ENCODE measurements at places on chromosomes 5 and 9.

GRCh38 chr9:92496396-92497176 is 14.3 kb upstream of the ASPN start:
- DNase-seq = no peak

GRCh38 chr9:11749396-11749795 is 943.8 kb upstream of the TYRP1 start:
- no peak for DNase-seq

GRCh38 chr9:133509179-133510083 is 15.3 kb downstream of the MYMK start:
- peak; percentile 38 for DNase-seq

- DNase-seq = no peak
Measured at GRCh38 chr9:20786807-20787206, 102.7 kb downstream of the FOCAD start.

DNA sequence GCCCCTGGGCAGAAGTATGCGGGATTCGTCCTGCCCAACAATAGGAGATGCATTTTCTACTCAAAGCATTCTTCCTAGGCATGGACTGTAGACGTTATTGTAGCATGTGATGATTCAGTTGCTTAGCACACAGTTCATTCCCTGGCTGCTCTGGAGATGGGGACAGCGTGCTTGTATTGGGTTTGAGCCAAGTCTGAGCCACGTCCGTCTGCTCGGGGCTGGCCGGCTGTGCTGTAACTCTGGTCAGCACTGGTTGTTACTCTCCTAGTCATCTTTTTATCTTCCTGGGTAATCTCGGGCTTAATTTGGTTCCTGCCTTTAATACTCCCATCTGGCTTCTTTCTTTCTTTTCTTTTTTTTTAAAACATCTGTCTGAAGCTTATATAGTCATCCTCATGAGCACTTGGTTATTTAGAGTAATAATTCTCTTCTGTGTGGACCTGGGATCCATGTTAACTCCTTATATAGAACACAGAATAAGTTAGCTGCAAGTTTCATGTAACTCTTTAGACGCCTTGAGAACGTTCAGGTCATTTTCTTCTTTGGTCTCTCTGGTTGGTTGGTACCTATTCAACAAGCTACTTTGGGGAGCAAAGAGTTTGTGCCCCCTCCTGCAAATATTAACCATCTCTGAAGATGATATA is 118.8 kb upstream of the RPS23 start:
- no peak for DNase-seq

DNA sequence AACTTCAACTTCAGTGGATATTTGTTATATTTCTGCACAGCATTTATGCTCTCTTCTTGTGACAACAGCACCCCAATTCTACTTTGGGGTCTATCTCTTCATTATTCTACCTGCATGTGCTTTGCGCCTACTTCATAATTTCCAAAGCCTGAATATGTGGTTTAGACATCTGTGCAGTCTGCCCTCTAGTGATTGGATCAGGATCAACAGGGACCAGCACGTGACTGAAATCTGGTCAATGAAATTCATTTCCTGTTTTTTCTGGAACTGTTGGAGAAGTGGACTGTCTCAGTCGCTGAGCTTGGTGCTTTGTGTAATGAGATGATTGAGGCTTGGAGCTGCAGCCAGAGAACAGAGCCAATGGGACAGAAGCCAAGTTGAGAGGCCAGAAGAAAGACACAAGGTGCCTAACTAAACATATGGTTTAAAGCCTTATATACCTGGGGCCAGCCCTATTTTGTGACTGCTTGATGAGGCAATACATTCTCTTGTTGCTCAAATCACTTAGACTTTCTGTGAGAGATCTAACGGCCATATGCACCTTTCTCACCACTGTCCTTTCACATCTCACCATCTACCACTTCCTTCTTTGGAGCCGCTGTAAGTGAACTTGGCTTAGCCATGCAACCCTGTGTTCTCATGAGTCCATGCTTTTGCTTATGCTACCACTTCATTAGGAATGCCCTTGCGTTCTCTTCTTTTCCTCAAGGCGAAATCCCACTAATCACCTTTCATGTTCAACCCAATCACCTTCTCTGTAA is 68.8 kb upstream of the PPP2R2B start:
- no peak for DNase-seq

- no peak for DNase-seq
Measured at GRCh38 chr5:136518174-136518573, 152.8 kb upstream of the TRPC7 start.

- no peak for DNase-seq
Measured at GRCh38 chr5:18920966-18921365, 1067.0 kb downstream of the CDH18 start.

GRCh38 chr9:88396836-88397577 is 8.8 kb downstream of the SPIN1 start:
- no peak for DNase-seq

DNA sequence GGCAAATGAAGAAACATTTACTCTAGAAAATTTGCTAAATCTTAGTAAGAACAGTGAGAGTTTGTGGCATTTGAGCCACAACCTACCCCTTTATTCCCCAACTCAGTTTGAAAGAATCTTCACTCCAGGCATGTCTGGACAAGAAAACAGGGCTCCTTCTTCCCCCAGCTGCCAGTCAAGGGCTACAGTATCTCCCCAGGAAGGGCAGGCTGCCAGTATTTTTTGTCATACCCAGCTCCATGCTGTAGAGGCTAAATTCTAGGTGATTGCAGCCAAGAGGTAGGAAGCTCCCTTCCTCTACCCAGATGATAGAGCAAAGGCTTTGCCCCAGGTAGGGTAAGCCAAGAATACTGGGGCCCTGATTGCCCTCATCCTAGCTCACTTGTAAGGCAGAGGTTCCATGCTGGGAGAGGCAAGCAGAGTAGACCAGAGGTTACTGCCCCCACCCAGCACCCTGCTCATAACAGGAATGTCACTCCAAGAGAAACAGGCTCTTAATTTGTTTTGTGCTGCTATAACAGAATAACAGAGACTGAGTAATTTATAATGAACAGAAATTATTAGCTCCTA is 20.0 kb upstream of the GRPEL2 start:
- DNase-seq = no peak

GRCh38 chr5:19098434-19098833 is 889.6 kb downstream of the CDH18 start:
- no peak for DNase-seq

DNA sequence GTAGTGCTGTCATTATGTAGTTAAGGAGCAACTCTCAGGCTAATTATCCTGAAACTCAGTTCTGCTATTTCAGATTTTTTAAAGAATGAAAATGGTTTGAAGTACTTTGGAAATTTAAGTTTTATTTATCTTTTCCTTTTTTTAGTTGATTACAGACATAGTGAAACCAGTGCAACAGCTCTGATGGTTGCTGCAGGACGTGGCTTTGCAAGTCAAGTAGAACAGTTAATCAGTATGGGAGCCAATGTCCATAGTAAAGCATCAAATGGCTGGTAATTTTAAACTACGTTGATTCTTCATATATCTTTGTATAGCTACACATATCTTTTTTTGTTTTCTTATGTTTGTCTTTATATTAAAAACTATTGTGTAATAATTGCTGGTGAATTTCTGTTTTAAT is 34.9 kb downstream of the YTHDC2 start:
- DNase-seq = no peak

DNA sequence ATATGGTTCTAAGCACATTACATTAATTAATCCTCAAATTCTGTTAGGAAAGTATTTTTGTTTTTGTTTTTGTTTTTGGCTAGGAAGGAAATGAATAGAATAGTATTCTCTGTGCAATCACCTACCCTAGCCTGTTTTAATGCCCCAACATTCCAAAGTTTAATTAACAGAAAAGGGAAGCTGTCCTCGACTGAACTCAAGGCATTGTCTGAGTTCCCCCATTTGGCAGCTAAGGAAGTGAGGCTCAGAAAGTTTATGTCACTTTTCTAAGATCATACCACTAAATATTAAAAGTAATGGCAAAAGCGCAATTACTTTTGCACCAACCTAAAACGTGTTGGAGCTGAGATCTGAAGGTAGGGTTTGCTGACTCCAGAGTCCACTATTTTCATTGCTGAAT is 59.8 kb downstream of the FGF1 start:
- no peak for DNase-seq

DNA sequence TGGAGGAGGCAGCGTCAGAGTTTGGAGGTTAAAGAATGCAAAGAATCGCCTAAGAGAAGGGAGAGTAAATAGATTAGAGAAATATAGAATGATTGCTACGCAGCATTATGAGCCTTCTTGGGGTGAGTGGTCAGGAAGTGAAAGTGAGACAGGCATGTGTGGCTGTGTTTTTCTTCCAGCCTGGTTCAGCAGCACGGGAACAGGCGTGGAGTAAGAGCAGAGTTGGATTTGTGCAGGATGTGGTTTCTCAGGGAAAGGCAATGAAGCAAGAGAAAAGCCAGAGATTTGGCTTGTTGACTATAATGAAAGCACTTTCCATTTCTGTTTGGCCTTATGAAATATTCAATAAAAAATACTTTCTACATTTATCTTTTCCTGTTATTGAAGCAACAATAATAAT is 34.3 kb upstream of the FRMD3 start:
- DNase-seq = no peak

GRCh38 chr9:88680505-88681160 is 145.7 kb downstream of the NXNL2 start:
- no peak for DNase-seq

All from iPS DF 19.7 (cell line).